T-helper 2 cell (primary cell): ENCODE measurements at places on chromosomes 4 and X.

DNA sequence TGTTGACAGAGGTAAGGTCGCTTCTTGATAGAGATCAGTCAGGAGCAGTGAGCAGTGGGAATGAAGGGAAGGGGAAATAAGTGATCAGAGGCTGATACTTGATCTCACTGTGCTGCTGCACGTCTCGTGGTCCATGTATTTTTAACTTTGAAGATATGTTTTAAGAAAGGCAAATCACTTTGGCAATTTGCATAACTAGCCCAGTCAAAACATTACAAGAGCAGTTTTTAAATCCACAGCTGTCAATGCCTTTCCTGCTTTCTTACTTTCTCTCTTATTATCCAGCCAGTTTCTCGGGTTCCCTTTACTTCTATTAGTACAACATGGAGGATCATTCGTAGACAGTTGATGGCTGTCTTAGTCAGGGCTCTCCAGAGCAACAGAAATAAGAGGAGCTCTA is 472.8 kb downstream of the TMA16 start:
- DNase-seq, result no peak

- DNase-seq, result no peak
These were observed 13.8 kb upstream of the GNPDA2 start for GRCh38 chr4:44740201-44740600.

GRCh38 chrX:105608745-105609144 is 213.6 kb upstream of the NRK start:
- no peak for DNase-seq

- no peak for DNase-seq
These were observed 804.7 kb upstream of the NDST4 start for GRCh38 chr4:115918149-115918548.

DNA sequence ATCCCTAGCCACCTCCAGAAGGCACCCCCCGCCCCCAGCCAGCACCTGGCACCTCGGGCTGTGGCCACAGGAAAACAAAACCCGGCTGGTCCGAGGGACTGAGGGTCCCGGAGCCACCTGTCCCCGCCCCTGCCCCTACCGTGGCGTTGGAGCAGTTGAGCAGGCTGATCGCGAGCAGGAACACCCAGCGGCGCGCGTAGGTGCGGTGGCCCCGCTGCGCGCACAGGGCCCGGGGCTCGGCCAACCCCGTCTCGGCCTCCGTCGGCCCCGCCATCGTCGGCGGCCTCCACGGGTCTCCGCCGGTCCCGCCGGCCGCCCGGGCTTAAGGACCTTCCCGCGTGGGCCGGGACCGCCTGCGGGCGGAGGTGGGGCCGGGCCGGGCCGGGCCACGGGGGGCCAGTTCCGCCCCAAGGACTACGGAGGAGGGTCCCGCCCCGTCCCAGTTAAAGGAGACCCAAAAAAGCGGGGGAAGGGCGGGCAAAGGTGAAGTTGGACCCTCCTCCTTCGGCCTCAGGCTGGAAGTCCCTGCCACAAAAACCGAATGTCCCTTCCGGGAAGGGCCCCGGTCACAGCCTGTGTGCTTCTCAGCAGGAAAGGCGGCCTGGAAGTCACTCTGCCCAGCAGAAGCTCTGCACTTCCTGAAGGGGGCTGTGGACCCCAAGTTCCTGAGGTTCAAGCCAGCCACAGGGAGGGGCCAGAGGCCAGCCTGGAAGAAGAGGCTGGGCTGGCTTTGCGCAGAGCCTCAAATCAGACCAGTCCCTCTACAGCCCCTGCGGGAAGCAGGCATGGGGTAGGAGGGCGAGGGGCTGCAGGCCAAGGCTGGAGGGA is at the start of gene SLC49A3:
Gene SLC49A3, minus strand, starts transcription at position 298 of the 828 bp plus-strand sequence. Its CDS starts 24 bp downstream, at position 274.
- no peak for DNase-seq

- peak; percentile 55 for DNase-seq
These were observed 13.1 kb upstream of the G3BP2 start for GRCh38 chr4:75686346-75686745.

- no peak for DNase-seq
These were observed 29.8 kb downstream of the DCAF8L2 start for GRCh38 chrX:27619975-27620374.

DNA sequence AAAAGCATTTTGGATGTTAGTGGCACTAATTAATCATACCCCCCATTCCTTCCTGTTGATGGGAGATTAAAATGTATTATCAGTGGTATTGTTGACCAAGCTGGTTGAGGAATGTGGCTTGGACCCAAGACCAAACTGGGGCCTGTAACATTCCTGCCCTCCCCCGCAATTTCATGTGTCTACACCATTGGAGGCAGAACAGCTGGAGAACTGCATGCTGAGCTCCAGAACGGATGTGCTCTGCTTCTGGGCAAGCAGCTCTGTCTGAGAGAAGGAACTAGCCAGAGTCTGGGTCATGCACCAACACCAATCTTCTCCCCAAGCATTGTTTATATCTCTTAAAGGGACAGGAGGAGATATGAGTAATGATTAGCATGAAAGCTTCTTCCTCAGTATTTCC is 185.5 kb downstream of the CEP135 start:
- DNase-seq, result no peak

DNA sequence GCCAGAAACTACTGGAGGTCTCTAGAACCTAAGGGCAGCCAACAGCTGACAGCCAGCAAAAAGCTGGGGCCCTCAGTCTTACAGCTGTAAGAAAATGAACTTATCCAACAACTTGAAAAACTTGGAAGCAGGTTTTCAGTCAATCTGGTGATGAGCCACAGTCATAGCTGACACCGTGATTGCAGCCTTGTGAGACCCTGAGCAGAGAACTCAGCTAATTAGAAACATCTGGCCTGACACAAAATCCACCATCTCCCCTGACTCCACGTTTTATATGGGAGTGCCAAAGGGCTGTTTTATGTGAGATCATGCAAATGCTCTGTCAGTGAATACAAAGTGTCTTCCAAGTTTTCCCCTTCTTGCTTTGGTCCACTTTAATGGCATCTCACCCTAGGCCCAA is 198.8 kb upstream of the DCAF8L1 start:
- no peak for DNase-seq

DNA sequence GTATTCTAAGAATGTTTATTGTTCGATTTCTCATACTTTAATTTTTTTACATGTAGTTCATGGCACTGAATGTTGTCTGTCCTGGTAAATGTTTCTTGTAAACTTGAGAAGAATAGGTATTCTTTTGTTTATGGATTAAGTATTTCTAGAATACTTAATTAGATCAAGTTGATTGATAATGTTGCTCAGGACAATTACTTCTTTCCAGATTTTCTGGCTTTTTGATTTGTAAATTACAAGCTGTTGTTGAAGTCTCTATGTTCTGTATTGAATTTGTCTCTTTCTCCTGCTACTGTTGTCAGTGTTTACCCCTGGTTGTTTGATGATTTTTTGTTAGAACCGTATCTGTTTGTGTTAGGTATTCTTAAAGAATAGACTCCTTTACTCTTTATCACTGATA is 1720.9 kb upstream of the AGA start:
- DNase-seq, result no peak

- DNase-seq, result no peak
These were observed 6.5 kb upstream of the SHISA3 start for GRCh38 chr4:42390622-42391354.

- no peak for DNase-seq
These were observed 65.7 kb downstream of the RBM47 start for GRCh38 chr4:40564004-40564403.

GRCh38 chr4:75675004-75675531 is 1.9 kb upstream of the G3BP2 start:
- no peak for DNase-seq

DNA sequence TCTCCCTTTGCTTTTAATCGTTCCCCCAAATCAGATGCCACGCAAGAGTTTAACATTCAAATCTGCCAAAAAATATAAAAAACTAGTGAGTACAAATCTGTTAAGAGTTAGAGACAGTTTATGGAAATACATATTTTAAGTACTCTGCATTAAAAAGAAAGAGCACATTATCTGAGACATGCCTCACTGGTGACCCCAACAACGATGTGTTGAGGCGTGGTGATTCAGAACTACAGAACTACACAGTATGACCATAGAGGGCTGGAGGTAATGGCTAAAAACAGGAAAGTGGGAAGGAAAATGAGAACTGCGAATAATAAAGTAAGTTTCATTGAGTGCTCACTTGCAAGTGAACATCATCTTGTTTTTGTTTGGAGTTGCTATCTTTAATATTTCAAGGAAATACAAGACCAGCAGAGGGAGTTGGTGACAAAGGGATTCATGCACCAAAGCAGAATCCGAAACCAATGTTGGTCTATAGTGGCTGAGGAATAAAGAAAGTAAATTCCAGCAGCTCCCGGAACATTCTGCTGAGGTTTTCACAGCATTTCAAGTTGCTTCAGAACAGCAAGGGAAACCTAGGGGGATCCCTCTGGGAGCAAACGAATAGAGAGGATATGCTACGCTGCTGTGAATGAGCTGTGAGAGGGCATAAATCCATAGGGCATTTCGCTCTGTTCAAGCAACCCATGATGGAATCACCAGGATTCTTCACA is 92.2 kb downstream of the DCHS2 start:
- DNase-seq, result no peak

DNA sequence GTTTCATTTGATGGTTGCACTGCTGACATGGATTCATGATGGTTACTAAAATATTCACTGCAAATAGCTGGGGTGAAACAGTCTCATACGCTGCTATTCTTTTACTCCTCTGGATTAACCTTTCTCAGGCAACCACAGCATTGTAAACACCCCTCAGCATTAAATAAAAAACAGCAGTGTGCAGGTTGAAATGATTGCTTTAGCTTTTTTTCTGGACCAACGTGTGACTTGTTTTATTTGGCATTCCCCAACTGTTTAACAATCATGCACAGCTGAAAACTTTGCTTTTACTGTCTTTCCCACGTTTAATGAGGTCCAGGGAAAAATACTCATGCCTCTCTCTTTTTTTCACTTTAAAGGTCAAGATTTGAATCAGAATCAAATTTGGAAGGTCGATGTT is 490.8 kb downstream of the RAPGEF2 start:
- DNase-seq, result no peak

DNA sequence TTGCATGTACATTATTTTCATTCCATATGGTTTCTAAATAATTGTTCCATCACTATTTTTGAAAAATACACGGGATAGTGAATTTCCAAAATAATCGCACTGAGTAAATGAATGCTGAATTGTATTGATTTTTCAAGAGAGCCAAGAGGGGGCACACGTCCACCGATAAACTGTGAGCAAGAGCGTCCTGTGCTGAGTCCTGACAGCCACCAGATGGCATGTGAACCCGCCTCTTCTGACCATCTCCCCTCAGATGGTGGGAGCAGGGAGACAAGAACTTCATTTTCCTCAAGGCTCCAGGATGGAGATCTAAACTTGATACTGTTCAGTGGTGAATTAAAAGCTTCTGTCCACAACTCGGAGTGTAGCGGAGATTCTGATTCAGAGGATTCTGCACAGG is 30.6 kb upstream of the IL9R start:
- no peak for DNase-seq

GRCh38 chr4:6235901-6236640 is 33.6 kb upstream of the WFS1 start:
- no peak for DNase-seq

DNA sequence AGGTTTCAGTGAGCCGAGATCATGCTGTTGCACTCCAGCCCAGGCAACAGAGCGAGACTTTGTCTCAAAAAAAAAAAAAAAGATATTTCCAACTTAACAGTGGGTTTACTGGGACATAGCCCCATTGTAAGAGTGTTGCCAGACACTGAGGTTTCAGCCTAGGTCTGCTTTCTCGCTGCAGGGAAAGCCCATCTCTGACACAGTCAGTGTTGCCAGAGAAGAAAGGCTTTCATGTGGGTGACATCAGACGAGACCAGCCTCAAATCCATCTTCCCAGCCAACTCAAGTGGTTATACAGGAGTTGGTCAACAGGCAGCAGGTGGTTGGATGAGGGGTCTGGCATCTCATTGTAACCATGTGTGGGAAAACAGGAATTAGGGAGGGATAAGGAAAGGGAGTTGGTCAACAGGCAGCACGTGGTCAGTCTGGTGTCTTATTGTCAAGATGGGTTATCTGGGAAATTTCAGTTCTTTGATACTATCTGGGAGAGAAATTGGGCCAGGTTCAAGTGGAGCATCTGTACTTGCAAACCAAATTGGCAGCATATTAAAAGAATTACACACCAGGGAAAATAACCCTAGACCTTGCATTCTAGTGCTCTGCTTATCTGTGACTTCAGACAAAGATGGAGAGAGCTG is 41.1 kb downstream of the NELFA start:
- DNase-seq, result no peak

- DNase-seq, result no peak
These were observed 964.3 kb upstream of the GRIA3 start for GRCh38 chrX:122219735-122220134.

DNA sequence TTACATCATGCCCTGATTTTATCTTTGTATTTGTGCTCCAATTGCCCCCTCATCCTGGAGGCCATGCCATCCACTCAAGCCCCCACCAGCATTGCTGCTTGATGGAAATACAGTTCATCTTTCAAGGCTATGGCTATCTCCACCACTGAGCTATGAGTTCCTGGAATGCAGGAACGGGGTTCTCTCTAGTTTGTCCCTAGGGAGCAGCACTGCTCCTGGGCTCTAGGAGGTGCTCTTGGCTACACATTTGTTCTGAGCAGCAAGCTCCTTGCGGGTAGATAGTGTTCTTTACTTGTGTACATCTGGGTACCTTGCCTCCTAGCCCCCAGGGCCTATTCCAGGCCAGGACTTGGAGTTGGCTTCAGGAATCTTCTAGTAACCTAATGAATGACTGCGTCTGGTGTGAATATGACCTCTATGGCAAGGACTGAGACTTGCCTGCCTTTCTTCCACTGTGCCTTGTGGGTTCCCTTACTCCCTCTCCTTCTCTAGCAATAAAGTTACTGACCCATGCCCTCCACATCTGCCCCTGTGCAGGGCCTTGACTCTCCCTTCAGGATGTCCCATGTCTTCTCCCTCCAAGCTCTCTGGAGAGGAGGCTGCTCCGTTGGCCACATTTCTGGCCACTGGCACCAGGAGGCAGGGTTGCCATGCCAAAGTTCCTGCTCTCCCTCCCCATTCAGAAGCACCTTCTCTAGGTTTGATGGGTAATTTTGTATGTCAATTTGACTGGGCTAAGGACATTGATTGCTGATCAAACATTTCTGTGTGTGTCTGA is 7.6 kb downstream of the CITED1 start:
- DNase-seq, result peak; percentile 38

DNA sequence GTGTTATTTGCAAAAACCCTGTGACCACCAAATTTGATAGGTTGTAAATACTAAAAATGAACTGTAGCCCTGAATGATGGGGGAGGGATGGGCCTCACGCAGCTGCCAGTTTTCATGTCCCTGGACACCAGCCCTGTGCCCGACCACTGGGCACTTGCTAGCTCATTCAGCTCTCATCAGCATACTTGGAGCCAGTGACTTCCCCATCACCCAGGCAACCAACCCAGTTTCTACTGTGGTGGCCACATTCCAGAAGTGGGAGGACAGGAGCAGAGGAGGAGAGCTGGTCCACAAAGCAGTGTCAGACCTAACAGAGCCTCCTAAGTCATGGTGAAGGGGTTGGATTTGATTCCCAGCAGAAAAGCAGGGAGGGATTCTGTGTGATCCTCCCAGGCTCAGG is 128.2 kb downstream of the CPEB2 start:
- DNase-seq, result no peak

- DNase-seq, result no peak
These were observed 43.3 kb upstream of the AGA start for GRCh38 chr4:177485528-177485927.
